ENCODE measurements at places on chromosomes 13 and 19. TPM values are rescaled to one million over a fixed set of nuclear protein-coding genes. Genes with fewer than 3 reads are reported as not detected.

The PIP5K1C gene
- total RNA-seq: 42.0 TPM

The LILRB4 gene
- not detected for total RNA-seq

DNA sequence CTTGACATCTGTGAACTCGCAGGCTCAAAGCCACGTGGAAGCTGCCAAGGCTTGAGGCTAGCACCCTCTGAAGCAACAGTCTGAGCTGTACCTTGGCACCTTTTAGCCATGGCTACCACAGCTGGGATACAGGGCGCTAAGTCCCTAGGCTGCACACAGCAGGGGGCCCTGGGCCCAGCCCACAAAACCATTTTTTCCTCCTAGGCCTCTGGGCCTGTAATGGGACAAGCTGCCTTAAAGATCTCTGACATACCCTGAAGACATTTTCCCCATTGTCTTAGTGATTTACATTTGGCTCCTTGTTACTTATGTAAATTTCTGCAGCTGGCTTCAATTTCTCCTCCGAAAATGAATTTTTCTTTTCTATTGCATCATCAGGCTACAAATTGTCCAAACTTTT, 455.9 kb downstream of the TDRD3 start:
- DNase-seq: no peak

DNA sequence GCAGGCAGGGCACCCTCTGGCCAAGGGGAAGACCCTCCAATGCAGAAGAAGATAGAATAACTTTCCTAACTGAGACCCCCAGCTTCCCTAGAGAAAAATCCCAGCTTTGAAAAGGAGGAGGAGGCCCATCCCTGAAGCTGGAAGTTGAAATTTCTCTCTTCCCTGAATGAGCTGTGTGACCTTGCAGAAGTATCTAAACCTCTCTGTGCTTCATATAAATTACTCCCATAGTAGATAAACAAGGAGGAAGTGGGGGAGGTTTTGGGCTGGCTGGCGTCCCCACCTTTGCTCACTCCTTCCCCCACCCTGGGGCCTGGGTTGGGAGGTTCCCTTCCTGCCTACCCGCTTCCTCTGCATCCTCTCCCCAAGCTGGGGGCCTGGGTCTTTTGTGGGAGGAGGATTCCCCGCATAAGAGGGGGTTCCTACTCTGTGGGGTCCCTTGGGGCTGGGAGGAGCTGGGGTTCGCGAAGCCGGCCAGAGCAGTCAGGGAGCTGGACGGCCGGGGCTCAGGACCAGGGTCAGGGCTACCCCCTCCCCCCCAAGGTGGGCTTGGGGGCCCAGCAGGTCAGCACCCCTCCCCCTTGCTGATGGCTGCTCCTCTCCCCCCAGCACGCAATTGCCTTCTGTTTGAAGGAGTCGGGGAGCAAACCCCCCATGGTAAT, 11.7 kb downstream of the CAMSAP3 start:
- DNase-seq: no peak

- no peak for DNase-seq
Measured at GRCh38 chr13:25657157-25657556, 285.4 kb downstream of the ATP8A2 start.

DNA sequence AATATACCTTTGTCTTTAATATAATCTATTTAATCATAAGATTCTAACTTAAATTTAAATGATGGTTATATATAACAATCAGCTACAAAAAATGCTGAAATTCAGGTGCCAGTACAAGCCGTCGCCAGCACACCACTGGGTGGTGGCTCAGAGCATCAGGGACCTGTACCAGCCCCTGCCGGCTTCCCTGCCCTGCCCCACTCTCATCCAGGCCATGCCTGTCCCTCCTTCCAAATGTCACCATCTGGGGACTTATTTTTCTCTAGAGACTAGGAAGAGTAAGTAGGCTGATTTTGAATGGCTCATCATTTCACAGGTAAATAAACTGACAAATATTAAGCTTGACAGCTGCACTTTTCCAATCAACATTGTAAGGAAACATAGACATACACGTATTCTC, 1.6 kb downstream of the METTL21C start:
- no peak for DNase-seq

DNA sequence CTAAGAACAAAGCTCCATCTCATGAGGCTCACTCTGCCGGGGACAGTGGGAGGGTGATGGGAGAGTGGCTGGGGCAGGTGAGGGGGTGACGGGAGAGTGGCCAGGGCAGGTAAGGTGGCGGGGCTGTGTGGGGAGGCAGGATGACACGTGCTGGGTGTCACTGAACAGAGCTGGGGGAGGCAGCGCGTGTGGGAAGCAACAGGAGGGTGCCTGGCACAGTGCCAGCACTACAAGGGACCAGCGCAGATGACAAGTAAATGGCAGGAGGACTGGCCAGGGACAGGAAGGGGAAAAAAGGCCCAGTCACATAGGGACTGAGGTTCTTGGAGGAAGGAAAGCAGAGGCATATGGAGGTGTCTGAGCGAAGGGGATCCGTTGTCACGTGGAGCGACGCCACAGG, 129.9 kb downstream of the RNF17 start:
- no peak for DNase-seq

DNA sequence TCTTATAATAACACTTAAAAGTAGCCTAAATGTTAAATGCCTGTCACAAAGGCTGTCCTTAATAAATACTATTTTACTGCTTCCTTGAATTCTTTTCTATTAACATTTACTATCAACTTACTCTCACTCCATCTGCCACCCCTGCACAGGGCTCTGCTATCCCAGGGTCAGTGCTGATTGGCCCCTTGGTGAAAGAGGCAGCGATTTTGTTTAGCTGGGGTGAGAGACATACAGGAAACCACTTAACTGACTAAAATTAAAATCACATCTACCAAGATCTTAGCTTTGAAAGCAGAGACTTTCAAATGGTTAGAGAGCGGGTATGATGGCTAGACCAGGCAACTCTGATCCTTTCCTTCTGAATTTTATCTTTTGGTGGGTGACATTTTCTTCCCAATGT, 149.9 kb upstream of the HTR2A start:
- no peak for DNase-seq

GRCh38 chr19:38289955-38290354, 14.1 kb upstream of the C19orf33 start:
- DNase-seq: no peak

DNA sequence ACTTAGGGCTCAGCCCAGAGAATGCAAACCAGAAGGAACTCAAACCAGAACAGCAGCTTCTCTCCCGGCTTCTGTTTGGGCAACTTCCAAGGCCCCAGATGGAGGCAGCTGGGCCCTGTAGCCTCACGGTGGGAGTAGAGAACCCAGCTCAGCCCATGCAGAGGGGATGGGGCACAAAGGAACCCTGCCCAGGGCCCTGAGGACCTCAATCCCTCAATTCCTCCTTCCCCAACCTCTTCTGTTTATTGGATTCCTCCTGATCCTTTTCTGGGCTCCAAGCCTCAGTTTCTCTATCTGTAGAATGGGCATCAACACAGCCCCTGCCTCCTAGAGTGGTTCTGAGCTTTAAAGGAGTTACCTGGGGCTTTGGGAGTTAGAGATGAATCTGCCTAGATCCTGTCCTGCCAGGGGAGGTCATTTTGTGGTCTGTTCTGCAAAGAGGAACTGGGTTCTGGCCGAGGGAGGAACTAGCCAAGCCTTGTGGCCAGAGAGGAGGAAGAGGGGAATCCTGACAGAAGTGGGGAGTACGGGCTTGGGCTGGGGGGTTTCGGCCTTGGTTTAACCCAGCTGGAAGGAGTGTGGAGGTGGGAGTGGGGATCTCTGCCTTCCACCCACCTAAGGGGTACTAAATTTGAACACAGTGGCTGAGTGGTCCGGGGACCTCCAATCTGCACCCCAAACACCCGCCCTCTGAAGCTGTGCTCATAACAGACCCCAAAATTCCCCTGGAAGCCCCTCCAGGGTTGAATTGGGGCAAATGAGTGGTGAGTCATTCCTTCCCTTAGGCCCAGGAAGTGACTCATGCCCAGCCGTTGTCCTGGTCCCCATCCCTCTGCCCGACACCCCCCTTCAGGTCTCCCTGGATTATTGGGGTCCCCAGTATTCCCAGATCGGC, 2.7 kb downstream of the ADGRE5 start:
- no peak for DNase-seq

DNA sequence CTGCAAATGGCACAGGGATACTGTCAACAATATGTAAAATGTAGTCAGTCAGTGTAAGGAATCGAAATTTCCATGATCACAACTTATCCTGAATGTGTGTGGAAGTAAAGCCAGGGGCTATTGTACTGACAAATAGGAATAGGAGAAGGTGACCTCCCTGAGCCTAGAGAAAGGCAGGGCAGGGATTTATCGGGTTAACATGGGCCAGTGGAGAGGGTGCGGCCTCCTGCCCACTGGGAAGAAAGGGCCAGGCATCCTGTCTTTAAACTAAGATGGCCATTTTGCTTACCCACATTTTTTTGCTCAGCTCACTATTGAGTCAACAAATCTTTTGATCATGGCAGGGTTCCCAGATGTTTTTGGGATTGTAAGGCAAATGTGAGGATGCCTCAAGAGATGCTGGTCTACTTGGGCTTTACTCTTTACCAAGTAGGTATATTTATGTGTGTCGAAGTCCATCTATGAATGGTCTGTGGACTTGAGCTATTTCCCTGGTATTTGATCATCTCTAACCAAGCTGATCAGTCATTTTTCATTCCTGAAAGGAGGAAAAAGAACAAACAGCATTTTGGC, 116.6 kb upstream of the RNF113B start:
- no peak for DNase-seq

DNA sequence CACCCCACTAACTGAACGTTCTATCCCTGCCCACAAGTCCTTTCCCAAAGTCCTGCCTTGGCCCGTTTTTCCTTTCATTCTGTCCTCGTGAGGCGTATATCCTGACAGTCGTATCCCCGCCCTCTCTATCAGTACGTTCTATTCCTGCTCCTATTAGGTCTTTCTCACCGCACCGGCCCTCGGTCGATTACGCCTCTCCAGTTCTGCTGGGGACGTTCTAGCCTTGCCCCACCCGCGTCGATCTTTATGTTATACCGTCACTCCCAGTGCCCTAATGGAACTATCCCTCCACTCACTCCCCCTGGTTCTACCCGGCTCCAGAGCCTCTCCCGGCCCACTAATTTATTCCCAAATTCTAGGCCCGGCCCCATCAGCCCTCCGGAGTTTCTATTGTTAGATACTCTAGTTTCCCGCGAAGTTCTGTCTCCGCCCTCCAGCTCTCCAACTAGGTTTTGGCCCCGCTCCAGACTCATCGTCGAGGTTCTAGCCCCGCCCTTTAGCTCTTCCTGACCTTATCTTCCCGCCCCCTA, 2.0 kb downstream of the PLAUR start:
- DNase-seq: peak; percentile 45

GRCh38 chr13:43776501-43777079, 10.2 kb downstream of the ENOX1 start:
- DNase-seq: no peak

GRCh38 chr19:38812009-38812840, 520 bp downstream of the LGALS4 start:
- no peak for DNase-seq

DNA sequence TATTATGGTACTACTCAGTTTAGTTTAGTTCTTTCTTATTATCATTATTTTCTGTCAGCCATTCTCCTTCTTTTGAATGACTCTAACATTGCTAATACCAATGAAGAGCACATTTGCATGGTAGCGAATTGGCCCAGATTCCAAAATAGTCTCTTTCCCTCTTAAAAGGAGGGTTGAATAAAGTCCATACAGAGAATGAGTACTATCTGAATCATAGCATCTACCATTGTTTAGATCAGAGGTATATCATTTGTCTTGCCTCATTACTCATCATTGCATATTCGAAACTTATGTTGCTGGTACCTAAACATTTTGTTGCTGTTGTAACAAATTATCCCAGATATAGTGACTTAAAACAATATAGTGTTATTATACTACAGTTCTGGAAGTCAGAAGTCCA, 1235.3 kb upstream of the ATXN8OS start:
- no peak for DNase-seq

DNA sequence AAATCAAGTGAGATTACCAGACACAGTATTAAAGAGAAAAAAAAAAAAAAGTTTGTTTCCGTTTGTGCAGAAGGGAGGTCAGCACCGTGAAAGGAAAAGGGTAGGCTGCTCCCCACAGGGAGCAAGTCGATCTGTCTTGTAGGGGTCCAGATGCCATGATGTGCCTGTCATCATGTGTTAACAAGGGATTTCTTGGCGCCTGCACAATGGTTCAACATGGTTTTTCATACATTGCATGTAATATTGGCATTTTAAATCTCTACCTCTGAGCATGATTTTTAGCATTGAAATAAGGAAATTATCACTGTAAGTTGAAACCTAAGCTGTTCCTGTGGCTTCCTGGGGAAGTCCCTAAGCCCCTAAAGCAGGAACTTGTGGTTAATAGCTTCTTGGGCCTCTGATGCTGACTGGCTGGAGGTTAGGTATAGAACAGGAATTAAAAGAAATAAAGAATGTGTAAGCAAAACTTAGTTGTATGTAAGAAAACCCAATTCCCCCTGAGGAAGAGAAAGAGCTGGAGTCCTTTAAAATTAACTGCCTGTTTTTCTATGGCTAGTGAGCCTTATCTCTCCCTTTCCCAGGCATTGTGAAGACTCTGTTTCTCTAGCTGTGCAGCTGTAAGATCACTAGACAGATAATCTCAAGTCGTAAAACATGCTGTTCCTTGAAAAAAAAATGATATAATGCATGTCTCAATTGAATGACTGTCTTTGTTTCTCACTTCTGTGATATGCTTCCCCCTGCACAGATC, 7.4 kb upstream of the FCGBP start:
- no peak for DNase-seq

Measured in dermis microvascular lymphatic vessel endothelial cell (primary cell).